ENCODE measurements at places on chromosomes 6 and 20. TPM values are rescaled to one million over a fixed set of nuclear protein-coding genes. Genes with fewer than 3 reads are reported as not detected.

MYL9 gene
- polyA plus RNA-seq: 56.3 TPM

PREX1 gene
- polyA plus RNA-seq: 36.7 TPM

DEFB124 gene
- polyA plus RNA-seq: not detected

SERPINB6 gene
- 256 TPM for polyA plus RNA-seq

PDE7B gene
- polyA plus RNA-seq: 0.67 TPM

DNMT3B gene
- 0.38 TPM for polyA plus RNA-seq

CNKSR3 gene
- polyA plus RNA-seq: 1.7 TPM

MYBL2 gene
- 17.8 TPM for polyA plus RNA-seq

RIPOR2 gene
- 43.4 TPM for polyA plus RNA-seq

SOX18 gene
- 22.3 TPM for polyA plus RNA-seq

- H3K27ac ChIP-seq: no peak overlapping the region
- H3K4me3 ChIP-seq: no peak overlapping the region
- no peak for DNase-seq
- peaks cover 12% of the 10 kb centered on the region for H3K27me3 ChIP-seq
These were observed 7.7 kb downstream of the NTSR1 start for GRCh38 chr20:62716198-62716940.

- H3K27me3 ChIP-seq: no peaks in the 10 kb centered on the region
- H3K4me3 ChIP-seq: no peak overlapping the region
- H3K27ac ChIP-seq: no peak overlapping the region
These were observed 33.3 kb downstream of the ATXN1 start for GRCh38 chr6:16727996-16728395.

GRCh38 chr6:27066381-27066780, 181.1 kb upstream of the PRSS16 start:
- no peaks in the 10 kb centered on the region for H3K4me1 ChIP-seq
- no peaks in the 10 kb centered on the region for H3K27me3 ChIP-seq
- DNase-seq: no peak
- H3K36me3 ChIP-seq: no peaks in the 10 kb centered on the region
- H3K4me3 ChIP-seq: no peak overlapping the region

DNA sequence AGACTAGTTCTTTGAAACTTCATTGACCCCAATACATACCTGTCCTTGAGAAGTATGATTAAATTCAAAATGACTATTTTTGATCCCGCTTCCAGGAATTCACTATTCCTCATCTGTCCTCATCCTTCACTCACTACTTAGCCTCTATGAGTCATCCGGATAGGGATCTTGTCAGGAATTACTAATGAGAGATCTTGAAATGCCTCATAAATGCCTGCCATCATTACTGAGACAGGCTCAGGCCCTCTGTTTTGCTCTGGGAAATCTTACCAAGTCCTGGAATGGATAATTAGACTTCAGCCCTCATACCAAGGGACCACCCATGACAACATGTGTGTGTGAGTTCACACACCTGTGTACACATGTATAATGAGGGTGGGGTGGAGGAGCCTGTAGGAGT, 2.8 kb upstream of the CYP24A1 start:
- DNase-seq: no peak
- H3K4me3 ChIP-seq: no peak overlapping the region
- H3K4me1 ChIP-seq: no peaks in the 10 kb centered on the region
- H3K27ac ChIP-seq: no peak overlapping the region

GRCh38 chr6:20655317-20655716, 121.1 kb downstream of the CDKAL1 start:
- H3K36me3 ChIP-seq: peaks cover 15% of the 10 kb centered on the region
- DNase-seq: no peak
- no peak overlapping the region for H3K4me3 ChIP-seq
- no peak overlapping the region for H3K27ac ChIP-seq
- no peaks in the 10 kb centered on the region for H3K4me1 ChIP-seq
- H3K27me3 ChIP-seq: no peaks in the 10 kb centered on the region

- no peaks in the 10 kb centered on the region for H3K27me3 ChIP-seq
- no peak for DNase-seq
- no peaks in the 10 kb centered on the region for H3K36me3 ChIP-seq
- no peak overlapping the region for H3K4me3 ChIP-seq
- H3K27ac ChIP-seq: no peak overlapping the region
- peaks cover 18% of the 10 kb centered on the region for H3K4me1 ChIP-seq
These were observed 13.2 kb downstream of the FAM210B start for GRCh38 chr20:56371977-56372376.

DNA sequence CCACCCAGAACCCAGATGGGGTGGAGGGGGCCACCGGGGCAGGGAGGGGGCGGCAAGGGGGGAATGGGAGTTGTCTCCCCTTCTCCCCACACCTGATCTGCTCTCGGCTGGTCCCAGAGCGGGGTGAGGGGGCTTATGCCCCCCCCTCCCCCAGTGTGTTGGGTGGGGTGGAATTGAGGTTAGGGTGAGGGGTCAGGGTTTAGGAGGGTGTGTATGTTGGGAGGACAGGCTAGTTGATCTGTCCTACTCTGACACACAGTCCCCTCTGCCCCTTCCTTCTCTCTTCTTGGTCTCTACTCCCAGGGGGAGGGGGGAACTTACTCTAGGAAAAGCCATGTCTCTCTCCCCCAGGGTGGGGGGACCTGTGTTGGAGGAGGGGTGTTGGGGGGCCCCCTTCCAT, 1.9 kb upstream of the ZBTB9 start:
- no peaks in the 10 kb centered on the region for H3K27me3 ChIP-seq
- peaks cover 49% of the 10 kb centered on the region for H3K36me3 ChIP-seq
- no peak for DNase-seq
- H3K4me3 ChIP-seq: no peak overlapping the region
- peaks cover 29% of the 10 kb centered on the region for H3K4me1 ChIP-seq

DNA sequence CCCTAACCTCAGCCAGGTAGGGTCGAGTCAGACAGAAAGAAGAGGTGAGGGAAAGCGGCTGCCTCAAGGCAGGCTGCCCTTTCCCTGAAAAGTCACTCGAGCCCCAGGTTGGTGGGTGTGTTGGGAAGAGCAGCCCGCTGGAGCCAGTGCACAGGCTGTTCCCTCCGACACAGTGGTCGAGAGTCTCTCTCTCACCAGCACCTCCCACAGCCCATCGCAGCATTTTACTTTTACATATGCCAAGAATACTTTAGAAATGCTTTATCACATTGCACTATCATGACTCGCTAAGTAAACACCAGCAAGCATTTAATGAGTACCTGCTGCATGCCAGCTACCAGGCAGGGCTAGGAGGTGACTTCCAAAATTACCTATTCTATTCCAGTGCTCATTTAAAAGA, 1.7 kb downstream of the PRPH2 start:
- no peak overlapping the region for H3K27ac ChIP-seq
- H3K27me3 ChIP-seq: no peaks in the 10 kb centered on the region
- no peaks in the 10 kb centered on the region for H3K36me3 ChIP-seq
- no peak overlapping the region for H3K4me3 ChIP-seq
- DNase-seq: no peak

DNA sequence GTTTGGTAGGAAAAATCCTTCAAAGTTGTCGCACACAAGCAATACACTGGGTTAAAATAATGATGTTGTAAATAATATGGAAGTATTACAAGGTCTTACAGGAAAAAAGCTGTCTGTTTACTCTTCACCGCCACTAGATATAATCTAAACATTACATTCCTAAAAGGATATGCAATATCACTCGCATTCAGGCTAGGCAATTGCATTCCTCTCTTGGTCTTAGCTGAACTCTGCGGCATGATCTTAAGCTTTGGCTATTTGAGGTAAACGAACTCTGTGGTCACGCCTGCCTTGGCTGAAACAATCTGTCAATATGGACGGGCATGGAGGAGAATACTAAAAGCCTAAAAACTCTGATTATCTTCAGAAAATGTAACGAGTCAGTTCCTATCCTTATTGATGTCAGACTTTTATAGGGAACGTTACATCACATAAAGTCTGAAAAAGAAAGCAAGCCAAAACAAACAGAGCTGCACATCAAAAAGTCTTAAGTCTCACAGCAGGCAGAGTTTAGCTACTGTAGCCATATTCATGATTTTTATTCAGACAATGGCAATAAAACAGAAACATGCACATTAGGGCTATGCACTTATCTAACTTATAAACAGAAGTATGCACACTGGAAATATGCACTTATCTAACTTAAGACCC, 30.8 kb upstream of the FILIP1 start:
- H3K4me1 ChIP-seq: no peaks in the 10 kb centered on the region
- DNase-seq: no peak
- no peak overlapping the region for H3K27ac ChIP-seq
- H3K4me3 ChIP-seq: no peak overlapping the region
- no peaks in the 10 kb centered on the region for H3K36me3 ChIP-seq

DNA sequence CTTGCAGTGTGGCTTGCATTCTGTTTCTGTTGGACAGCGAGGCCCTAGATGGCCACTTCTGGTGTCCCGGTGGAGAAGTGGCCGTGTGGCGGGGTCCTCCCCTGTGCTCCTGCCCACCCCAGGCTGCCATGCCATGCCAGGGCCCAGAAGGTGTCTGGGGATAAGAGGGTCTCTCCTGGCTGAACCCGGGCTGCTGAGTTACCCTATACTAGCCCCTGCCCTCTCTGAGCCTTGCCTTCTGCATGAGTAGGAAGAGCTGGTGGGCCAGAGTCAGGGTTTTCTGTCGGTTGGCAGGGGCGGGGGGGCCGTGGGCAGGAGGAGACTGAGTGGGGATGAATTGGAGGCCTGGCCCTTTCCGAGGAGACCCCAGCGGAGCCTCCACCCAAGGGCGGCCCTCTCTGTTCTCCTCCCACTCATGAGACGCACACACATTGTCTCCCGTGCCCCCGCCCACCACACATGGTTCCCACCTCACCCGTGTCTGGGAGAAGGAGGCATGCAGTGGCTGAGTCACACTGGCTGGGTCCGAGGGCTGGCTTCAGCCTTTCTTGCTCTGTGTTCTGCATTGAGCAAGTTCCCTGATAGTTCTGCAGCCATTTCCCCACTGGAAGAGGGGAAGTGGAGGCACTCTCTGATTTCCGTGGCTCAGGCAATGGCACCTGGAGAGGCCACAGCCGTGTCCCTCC, 24.6 kb downstream of the VSTM2L start:
- no peak for DNase-seq
- no peaks in the 10 kb centered on the region for H3K36me3 ChIP-seq
- H3K4me3 ChIP-seq: no peak overlapping the region
- no peaks in the 10 kb centered on the region for H3K4me1 ChIP-seq

GRCh38 chr20:56418385-56418861, 6.4 kb downstream of the CASS4 start:
- H3K27ac ChIP-seq: peak overlapping the region; percentile 90
- H3K4me3 ChIP-seq: no peak overlapping the region
- no peaks in the 10 kb centered on the region for H3K27me3 ChIP-seq
- peaks cover 100% of the 10 kb centered on the region for H3K4me1 ChIP-seq
- no peak for DNase-seq

DNA sequence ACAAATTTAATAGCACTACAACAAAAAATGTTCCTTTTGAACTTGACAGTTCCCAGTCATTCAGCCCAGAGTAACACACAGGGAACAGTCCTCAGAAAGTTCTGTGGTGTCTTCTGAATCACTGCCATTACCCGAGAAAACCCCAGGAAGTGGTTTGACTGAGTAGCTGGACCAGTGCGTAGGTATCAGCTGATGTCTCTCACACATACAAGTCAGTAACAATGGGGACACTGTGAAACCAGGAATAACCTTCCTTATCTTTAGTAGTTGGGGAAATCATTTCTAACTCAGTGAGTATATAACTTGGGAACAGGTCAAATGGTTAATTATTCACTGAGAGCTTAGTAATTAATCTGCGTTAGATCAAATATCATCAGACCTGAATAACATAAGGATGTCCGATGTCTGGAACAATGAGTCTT, 73.1 kb downstream of the HIVEP2 start:
- DNase-seq: no peak
- peaks cover 56% of the 10 kb centered on the region for H3K4me1 ChIP-seq

GRCh38 chr6:33768644-33769120, 20.2 kb downstream of the LEMD2 start:
- no peak overlapping the region for H3K27ac ChIP-seq
- H3K4me3 ChIP-seq: no peak overlapping the region
- H3K27me3 ChIP-seq: peaks cover 27% of the 10 kb centered on the region
- peaks cover 17% of the 10 kb centered on the region for H3K36me3 ChIP-seq

DNA sequence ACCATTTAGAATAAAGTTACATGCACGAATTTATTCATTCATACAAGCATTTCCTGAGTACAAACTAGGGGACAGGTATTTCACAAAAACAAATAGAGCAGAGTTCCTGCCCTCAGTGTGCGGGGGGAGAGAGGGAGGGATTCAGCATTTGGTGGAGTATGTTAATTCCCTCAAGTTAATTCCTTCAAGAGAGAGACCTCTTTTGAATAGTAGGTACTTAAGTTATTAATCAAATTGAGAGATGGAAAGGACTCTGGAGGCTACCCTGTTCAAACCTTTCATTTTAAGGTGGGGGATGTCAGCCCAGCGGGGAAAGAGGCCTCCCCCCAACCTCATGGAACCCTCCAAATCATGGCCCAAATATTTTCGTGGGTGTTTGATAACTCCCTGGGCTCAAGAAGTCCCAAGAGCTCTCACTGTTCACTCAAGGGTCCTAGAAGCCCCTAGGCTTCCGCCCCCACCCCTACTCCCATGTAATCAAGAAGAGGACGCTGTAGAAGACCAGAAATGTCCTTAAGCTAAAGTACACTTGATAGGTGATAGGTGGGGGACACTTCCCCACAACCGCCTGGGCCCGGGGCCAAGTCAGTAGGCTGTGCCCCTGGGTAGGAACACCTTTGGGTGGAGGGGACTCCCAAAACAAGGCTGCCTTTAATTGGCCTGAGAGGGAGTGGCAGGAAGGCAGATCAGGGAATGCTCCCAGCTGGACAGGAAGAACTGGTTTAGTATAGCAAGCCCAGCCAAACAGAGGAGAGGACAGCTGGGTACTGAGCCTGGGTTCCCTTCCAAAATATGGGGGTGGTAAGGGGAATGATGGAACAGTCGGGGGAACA, 2.9 kb downstream of the SDC4 start:
- H3K27me3 ChIP-seq: peaks cover 17% of the 10 kb centered on the region
- no peak for DNase-seq
- H3K27ac ChIP-seq: peak overlapping the region; percentile 77
- peaks cover 84% of the 10 kb centered on the region for H3K4me1 ChIP-seq
- H3K36me3 ChIP-seq: no peaks in the 10 kb centered on the region
- H3K4me3 ChIP-seq: peak overlapping the region; percentile 82

- H3K4me3 ChIP-seq: no peak overlapping the region
- no peak overlapping the region for H3K27ac ChIP-seq
- no peaks in the 10 kb centered on the region for H3K27me3 ChIP-seq
- no peaks in the 10 kb centered on the region for H3K36me3 ChIP-seq
These were observed 5.6 kb upstream of the BTBD3 start for GRCh38 chr20:11912013-11912658.

All from spleen (tissue), 13 donors.